Psoas muscle (tissue), 8 donors: ENCODE measurements at places on chromosomes 2 and 18. TPM values are rescaled to one million over a fixed set of nuclear protein-coding genes. Genes with fewer than 3 reads are reported as not detected.
A peak's percentile ranks its signal among the peaks of the same experiment; 100 is the strongest.

DSG2 gene
- total RNA-seq, result 1.6 TPM

- no peaks in the 10 kb centered on the region for H3K4me1 ChIP-seq
- no peaks in the 10 kb centered on the region for H3K36me3 ChIP-seq
- no peak overlapping the region for H3K27ac ChIP-seq
- H3K27me3 ChIP-seq, result no peaks in the 10 kb centered on the region
- no peak for DNase-seq
- no peak overlapping the region for H3K4me3 ChIP-seq
These were observed 2.2 kb upstream of the MFSD6 start for GRCh38 chr2:190405995-190406394.

- no peaks in the 10 kb centered on the region for H3K4me1 ChIP-seq
- H3K36me3 ChIP-seq, result no peaks in the 10 kb centered on the region
- H3K4me3 ChIP-seq, result no peak overlapping the region
- H3K27ac ChIP-seq, result no peak overlapping the region
These were observed 80.4 kb upstream of the WDR75 start for GRCh38 chr2:189360861-189361260.

DNA sequence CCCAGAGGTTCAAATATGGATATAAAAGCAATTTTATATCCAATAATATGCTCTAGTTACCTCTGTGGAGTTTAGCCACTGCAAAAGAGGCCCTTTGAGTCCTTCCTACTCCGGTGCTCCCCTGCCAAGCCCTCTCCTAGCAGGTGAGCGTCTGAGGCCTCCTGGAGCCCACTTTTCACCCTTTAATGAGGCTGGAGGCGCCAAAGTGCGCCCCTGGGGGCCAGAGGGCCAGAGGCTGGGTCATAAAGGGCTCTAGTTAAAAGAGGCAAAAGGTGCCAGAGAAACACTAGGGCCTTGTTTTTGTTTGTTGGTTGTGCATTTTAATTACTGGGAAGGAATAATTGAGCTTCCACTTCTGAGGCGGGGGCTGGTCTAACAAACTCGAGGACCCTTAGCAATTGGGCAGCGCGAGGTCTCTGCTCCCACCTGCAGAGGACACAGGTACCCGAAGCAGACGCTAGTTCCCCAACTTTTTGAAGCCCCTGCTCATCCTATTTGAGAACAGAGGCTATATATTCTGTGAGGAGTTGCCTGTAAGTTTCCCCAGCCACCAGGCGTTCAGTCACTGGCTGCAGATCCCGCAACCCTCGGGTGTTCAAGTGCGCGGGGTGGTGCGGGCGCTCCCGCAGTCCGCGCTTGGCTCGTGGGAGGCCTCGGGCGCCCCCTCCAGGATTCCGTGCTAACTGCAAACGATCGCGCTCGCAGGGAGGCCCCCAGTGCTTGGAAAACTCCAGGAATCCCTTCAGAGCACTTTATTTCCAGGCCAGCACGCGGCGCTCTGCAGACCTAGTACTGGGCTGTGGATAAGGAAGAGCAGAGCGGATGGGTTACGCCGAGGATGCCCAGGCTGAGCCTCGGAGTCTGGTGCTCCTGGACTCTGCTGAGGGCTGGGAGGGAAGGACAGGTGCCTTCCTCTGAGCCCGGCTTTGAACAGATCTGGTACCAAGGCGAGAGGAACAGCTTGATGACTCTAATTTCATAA is 14.1 kb downstream of the MSGN1 start:
- H3K27me3 ChIP-seq, result no peaks in the 10 kb centered on the region
- no peaks in the 10 kb centered on the region for H3K4me1 ChIP-seq
- no peak overlapping the region for H3K27ac ChIP-seq
- peak; percentile 85 for DNase-seq

- no peaks in the 10 kb centered on the region for H3K27me3 ChIP-seq
- H3K4me3 ChIP-seq, result no peak overlapping the region
- no peaks in the 10 kb centered on the region for H3K4me1 ChIP-seq
- no peaks in the 10 kb centered on the region for H3K36me3 ChIP-seq
- no peak for DNase-seq
These were observed 375.1 kb downstream of the SETBP1 start for GRCh38 chr18:45055811-45056210.

DNA sequence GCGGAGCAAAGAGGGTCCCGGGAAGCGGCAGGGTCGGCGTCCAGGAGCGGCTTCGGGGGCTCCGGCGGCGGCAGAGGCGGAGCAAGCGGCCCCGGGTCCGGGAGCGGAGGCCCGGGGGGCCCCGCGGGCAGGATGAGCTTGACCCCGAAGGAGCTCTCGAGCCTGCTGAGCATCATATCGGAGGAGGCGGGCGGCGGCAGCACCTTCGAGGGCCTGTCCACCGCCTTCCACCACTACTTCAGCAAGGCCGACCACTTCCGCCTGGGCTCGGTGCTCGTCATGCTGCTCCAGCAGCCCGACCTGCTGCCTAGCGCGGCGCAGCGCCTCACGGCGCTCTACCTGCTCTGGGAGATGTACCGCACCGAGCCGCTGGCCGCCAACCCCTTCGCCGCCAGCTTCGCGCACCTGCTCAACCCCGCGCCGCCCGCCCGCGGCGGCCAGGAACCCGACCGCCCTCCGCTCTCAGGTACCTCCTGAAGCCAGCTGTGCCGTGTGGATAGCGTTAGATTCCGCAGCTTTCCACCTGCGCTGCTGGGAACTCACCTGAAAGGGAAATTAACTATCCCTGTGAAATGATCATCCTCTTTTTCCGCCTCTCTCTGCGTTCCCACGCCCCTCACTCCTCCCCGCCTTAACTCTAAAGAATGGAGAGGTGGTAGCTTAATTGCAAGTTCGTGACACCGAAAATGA is 472 bp downstream of the CNOT11 start:
- H3K27ac ChIP-seq, result peak overlapping the region; percentile 99
- H3K36me3 ChIP-seq, result no peaks in the 10 kb centered on the region
- peaks cover 24% of the 10 kb centered on the region for H3K4me1 ChIP-seq
- H3K27me3 ChIP-seq, result no peaks in the 10 kb centered on the region

- H3K27me3 ChIP-seq, result no peaks in the 10 kb centered on the region
- H3K4me3 ChIP-seq, result peak overlapping the region; percentile 44
- peak overlapping the region; percentile 86 for H3K27ac ChIP-seq
- peaks cover 92% of the 10 kb centered on the region for H3K4me1 ChIP-seq
- DNase-seq, result peak; percentile 88
These were observed 148.0 kb downstream of the HDAC4 start for GRCh38 chr2:239252801-239253200.

- no peaks in the 10 kb centered on the region for H3K27me3 ChIP-seq
- peaks cover 53% of the 10 kb centered on the region for H3K36me3 ChIP-seq
- peak; percentile 47 for DNase-seq
- peaks cover 10% of the 10 kb centered on the region for H3K4me1 ChIP-seq
- H3K4me3 ChIP-seq, result no peak overlapping the region
These were observed 6.1 kb downstream of the TMEM18 start for GRCh38 chr2:671072-671471.

SOWAHC gene
- 1.0 TPM for total RNA-seq

NDC80 gene
- total RNA-seq, result 0.42 TPM

- H3K4me1 ChIP-seq, result no peaks in the 10 kb centered on the region
- no peak overlapping the region for H3K4me3 ChIP-seq
- no peaks in the 10 kb centered on the region for H3K27me3 ChIP-seq
- H3K27ac ChIP-seq, result no peak overlapping the region
- no peaks in the 10 kb centered on the region for H3K36me3 ChIP-seq
These were observed 79.9 kb upstream of the MYT1L start for GRCh38 chr2:2410987-2411386.

CRYGD gene
- total RNA-seq, result not detected

SAG gene
- total RNA-seq, result not detected

- H3K4me1 ChIP-seq, result no peaks in the 10 kb centered on the region
- no peaks in the 10 kb centered on the region for H3K27me3 ChIP-seq
- peak; percentile 50 for DNase-seq
- no peak overlapping the region for H3K4me3 ChIP-seq
- no peaks in the 10 kb centered on the region for H3K36me3 ChIP-seq
- H3K27ac ChIP-seq, result no peak overlapping the region
These were observed 41.1 kb downstream of the NHEJ1 start for GRCh38 chr2:219119422-219120043.

DNA sequence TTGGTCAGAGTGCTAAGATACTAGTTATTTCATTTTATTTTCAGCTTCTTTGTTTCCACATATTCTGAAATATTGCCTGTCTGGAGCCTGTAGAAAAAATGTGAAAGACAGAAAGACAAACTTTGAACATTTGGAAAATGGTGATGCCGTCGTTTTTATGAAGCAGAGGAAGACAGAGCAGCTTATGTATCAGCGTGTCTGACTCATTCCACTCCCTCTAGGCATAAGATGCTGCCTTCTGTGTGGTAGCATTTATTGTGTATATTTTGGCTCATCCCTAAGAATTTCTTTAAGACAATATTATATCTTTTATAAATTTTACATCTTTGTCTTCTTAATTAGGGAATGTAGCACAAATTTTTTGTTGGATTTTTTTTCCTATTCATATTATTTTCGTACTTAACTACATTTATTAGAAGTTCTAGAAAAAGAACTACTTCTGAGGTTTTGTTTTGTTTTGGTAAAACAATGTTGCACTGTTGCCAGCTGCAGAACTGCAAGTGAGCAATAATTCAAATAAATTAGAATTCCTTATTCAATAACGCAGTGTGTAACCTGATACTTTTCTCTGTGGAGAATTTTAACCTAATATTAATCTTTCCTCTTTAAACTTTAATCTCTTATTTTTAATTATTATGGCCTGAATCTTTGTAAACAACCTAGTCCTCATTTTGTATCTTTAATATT is 300.4 kb downstream of the ZNF407 start:
- no peaks in the 10 kb centered on the region for H3K27me3 ChIP-seq
- no peaks in the 10 kb centered on the region for H3K36me3 ChIP-seq
- no peak for DNase-seq

DNA sequence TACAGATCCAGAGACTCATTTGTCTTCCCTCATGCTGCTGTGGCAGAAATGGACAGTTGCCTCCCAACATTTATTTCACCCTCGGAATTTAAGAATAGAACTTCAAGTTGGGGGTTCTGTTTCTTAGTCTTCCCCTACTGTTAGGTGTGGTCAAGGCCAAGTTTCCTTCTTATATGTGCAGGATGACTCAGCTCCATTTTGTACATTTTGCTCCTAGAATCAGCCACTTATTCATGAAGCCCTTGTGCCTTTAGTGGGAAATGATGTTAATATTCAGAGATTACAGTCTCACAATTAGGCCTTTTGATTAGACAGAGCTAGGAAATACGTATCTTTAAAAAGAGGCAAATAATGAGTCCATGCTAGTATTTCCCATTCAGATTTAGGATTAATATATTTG is 46.2 kb upstream of the ELOA2 start:
- no peak for DNase-seq
- H3K27me3 ChIP-seq, result no peaks in the 10 kb centered on the region
- no peak overlapping the region for H3K4me3 ChIP-seq
- no peak overlapping the region for H3K27ac ChIP-seq
- no peaks in the 10 kb centered on the region for H3K4me1 ChIP-seq

GRCh38 chr2:221553333-221553732 is 18.8 kb downstream of the EPHA4 start:
- no peaks in the 10 kb centered on the region for H3K27me3 ChIP-seq
- H3K36me3 ChIP-seq, result no peaks in the 10 kb centered on the region
- DNase-seq, result no peak

GRCh38 chr18:58413667-58414628 is 214.9 kb downstream of the ALPK2 start:
- no peaks in the 10 kb centered on the region for H3K27me3 ChIP-seq
- H3K4me1 ChIP-seq, result no peaks in the 10 kb centered on the region
- H3K36me3 ChIP-seq, result no peaks in the 10 kb centered on the region
- no peak overlapping the region for H3K4me3 ChIP-seq

MAP3K19 gene
- total RNA-seq, result not detected

GRCh38 chr2:25833566-25833965 is 44.7 kb downstream of the ASXL2 start:
- no peaks in the 10 kb centered on the region for H3K4me1 ChIP-seq
- H3K27me3 ChIP-seq, result no peaks in the 10 kb centered on the region
- H3K27ac ChIP-seq, result no peak overlapping the region
- H3K36me3 ChIP-seq, result no peaks in the 10 kb centered on the region

DNA sequence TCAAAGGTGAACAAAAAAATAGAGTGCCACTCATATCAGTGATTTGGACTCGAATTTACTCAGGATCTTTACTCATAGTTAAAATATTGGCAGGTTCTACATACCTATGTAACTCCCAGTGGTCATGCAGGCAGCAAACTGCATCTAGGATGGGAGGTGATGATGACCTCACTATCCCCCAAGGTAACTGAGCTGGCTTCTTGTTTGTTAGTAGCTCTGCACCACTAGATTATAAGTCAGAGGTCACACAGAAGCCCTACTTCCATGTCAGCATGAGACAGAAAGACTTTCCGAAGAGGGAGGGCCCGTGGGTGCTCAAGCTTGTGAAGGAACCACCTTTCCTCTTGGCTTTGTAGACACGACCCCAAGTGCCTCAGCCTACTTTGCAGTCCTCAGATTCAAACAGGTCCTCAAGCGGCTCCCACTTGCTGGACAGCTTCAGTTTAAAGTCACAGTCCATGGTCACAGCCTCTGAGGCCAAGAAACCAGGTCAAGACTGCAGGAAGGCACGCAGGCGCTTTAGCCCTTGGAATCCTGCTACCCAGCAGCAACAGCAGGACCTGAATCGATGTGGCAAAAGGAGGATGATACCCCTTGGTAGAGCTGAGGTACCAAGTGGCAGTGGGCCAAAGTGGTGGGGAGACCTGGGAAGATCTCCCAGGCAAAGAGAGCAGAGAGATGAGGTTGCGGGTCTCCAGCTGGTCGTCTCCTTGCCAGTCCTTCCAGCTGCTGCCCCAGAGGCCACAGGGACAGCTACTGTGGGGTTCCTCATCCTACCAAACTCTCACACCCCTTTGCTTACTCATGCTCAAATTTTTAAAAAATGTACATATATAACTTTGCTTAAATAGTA is 4.3 kb downstream of the NTSR2 start:
- no peaks in the 10 kb centered on the region for H3K36me3 ChIP-seq
- peaks cover 1% of the 10 kb centered on the region for H3K27me3 ChIP-seq
- DNase-seq, result no peak
- H3K27ac ChIP-seq, result no peak overlapping the region
- H3K4me1 ChIP-seq, result peaks cover 4% of the 10 kb centered on the region

GRCh38 chr2:9366026-9366425 is 57.3 kb downstream of the ITGB1BP1 start:
- H3K27ac ChIP-seq, result no peak overlapping the region
- H3K4me3 ChIP-seq, result no peak overlapping the region
- DNase-seq, result no peak
- no peaks in the 10 kb centered on the region for H3K36me3 ChIP-seq

PIGN gene
- 16.1 TPM for total RNA-seq

ACMSD gene
- total RNA-seq, result not detected

DNA sequence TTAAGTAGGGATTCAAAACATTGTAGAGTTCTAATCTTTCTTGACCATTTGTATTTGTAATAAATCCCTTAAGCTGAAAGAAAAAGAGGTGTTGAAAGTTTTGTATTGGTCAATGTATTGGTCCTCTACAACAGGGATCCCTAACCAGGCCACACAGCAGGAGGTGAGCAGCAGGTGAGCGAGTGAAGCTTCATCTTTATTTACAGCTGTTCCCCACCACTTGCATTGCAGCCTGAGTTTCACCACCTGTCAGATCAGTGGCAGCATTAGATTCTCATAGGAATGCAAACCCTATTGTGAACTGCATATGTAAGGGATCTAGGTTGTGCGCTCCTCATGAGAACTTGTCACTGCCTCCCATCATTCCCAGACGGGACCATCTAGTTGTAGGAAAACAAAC is 715.7 kb upstream of the NXPH2 start:
- H3K27ac ChIP-seq, result no peak overlapping the region
- H3K4me3 ChIP-seq, result no peak overlapping the region
- H3K36me3 ChIP-seq, result no peaks in the 10 kb centered on the region
- no peaks in the 10 kb centered on the region for H3K27me3 ChIP-seq

- H3K27ac ChIP-seq, result no peak overlapping the region
- no peaks in the 10 kb centered on the region for H3K36me3 ChIP-seq
- no peaks in the 10 kb centered on the region for H3K4me1 ChIP-seq
- peaks cover 5% of the 10 kb centered on the region for H3K27me3 ChIP-seq
These were observed 2.1 kb downstream of the KLHL14 start for GRCh38 chr18:32770666-32771168.

ACOXL gene
- total RNA-seq, result not detected
